ENCODE measurements at places on chromosomes 5 and 9.

GRCh38 chr5:145396888-145397287 lies 438.3 kb downstream of the PRELID2 start:
- DNase-seq = no peak

GRCh38 chr5:98839469-98840383 lies 66.3 kb downstream of the RGMB start:
- peak; percentile 18 for DNase-seq

GRCh38 chr5:42874621-42875198 lies 63.0 kb upstream of the SELENOP start:
- DNase-seq = no peak

GRCh38 chr5:144206141-144206540 lies 35.5 kb downstream of the KCTD16 start:
- DNase-seq = no peak

DNA sequence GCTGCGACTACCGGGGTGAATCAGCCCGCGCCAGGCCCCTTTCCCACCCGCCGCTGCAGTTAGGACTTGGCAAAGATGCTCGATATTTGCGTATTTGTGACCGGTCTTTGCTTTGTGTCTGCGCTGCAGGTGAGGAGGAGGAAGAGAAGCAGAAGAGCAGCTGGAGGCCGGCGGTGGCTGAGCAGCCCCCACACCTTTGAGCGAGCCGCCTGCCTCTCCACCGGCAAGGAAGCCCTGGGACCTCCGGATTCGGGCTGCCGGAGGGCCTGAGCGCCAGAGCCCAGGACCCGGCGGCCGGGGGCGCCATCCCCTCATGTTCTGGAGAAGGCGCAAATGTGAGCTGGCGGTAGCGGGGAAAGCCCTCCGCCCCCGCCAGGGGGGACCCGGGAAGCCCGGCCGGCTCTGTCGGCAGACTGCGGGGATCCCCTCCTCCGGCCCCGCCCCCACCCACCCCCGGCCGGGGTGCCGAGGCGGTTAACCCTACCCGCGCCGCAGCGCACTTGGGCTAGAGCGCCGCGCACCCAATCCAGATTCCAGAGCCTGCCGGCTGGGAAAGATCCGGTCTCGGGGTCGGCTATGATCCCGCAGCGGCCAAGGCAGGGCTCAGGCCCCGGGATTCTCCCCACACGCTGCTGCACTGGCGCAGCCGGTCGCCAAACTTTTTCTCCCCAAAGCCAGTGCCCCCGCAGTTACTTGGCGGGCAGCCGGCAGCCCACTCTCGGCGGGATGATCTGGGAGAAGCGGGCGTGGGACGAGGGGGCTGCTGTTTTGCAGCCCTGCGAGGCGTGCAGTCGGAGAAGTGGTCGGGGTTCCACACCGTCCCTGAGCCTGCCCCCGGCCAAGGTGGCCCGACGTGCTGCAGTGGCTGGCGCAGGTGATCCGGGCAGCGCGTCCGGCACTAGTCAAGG lies 800 bp upstream of the KCNN2 start:
- peak; percentile 32 for DNase-seq

GRCh38 chr5:88279584-88279983 lies 10.9 kb upstream of the TMEM161B start:
- no peak for DNase-seq

- DNase-seq = no peak
Observed at GRCh38 chr9:113509463-113509862, 45.9 kb downstream of the RGS3 start.

DNA sequence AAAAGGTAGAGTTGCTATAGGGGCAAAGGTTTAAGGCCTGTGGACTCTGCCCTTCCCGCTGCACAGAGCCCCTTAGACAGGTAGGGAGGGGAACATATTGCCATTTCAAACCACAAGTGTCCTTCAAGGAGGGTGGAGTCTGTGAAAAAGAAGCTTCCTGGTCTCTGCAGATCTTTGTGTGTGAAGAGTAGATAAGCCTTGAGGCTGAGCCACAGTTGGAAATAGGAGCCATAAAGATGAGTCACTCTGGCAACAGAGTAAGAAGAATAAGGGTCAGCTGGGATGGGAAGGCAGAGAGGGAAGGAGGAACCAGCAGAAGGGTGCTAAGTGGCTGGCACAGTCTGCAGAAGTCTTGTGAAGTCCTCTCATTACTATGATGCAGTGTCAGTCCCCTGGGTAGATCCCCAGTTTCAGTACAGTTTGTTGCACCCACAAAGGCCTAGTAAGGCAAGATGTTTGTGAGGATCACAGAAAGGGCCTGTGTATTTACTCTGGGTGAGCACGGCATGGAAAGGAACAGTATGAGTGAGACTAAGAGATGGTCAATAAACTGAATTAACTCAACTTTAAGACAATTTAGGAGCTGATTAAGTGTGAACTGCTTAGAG lies 18.1 kb downstream of the GRXCR2 start:
- peak; percentile 96 for DNase-seq

DNA sequence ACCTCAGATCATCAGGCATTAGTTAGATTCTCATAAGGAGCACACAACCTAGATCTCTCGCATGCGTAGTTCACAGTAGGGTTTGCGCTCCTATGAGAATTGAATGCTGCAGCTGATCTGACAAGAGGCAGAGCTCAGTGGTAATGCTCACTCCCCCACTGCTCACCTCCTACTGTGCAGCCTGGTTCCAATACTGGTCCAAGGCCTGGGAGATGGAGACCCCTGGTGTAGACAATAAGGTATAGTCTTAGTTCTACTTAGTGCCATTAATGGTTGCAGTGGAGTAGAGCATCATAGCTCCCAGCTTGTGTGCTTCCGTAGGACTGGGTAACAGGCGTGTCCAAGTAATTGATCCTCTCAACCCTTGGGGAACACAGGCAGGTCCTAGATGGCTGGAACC lies 70.4 kb upstream of the ANKRD55 start:
- no peak for DNase-seq

- DNase-seq = no peak
Observed at GRCh38 chr9:91220491-91221135, 141.1 kb downstream of the AUH start.

DNA sequence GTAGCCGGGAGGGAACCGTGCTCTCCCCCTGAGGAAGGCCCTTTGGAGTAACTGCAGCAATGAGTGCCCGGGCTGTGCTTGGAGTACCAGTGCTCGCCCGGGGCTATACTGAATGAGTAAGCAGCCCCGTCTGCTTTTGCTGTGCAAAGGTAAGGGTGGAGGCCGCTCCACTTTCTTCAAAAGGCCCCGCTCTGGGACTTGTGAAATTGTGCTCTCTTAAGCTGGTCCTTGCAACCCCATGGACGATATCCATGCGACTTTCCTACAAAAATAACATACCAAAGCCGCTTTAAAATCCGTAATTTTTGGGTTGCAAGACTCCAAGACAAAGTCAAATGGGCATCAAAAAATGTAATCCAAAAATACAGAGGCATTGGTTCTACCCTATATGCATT lies 578 bp upstream of the TNFAIP8 start:
- no peak for DNase-seq

DNA sequence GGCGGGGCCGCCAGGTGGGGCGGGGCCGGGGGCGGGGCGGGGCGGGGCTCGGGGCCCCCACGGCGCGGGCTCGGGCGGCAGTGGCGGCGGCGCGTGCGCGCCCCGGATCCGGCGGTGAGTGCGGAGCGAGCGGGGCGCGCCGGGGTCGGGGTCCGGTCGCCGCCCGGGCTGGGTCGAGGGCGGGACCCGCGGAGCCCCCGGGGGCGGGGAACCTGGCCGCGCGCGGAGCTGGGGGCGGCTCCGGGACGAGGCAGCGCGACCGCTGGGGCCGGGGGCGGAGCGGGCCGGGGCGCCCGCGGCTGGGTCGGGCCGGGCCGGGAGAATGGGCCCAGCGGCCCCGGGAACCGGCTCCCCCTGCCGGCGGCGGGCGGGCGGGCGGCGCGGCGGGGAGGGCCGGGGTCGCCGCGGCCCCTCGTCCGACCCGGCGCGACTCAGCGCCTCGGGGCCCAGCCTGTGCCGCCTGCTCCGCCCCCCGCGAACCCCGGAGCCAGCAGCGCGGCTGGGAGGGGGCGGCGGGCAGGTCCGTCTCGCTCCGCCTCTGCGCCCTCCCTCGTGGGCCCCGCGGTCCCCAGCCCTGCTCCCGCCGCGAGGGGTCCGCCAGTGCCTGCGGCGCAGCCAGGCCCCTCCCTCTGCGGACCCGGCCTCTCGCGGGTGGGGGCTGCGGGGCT lies 3.1 kb downstream of the EGFL7 start:
- peak; percentile 38 for DNase-seq

- DNase-seq = peak; percentile 55
Observed at GRCh38 chr5:74316064-74316603, 324.4 kb downstream of the ENC1 start.

DNA sequence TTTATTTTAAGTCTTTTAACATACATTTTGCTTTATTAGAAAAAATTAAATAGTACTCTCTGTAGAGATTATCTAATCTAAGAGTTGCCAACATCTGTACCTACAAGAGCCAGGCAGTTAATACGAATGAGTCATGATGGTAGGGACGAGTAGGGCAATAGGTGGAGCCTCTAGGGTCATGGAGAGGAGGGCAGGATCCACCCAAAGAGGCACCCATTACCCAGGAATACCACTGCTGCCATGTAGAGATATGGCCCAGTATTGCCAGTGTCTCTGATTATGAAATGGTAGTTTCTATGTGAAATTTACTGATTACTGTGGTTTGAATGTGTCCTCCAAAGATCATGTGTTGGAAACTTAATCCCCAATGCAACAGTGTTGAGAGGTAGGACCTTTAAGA lies 170.4 kb downstream of the PIK3R1 start:
- DNase-seq = no peak

GRCh38 chr5:72920690-72921502 lies 34.9 kb upstream of the FCHO2 start:
- peak; percentile 43 for DNase-seq
